ENCODE measurements at places on chromosomes 2 and 18. TPM values are rescaled to one million over a fixed set of nuclear protein-coding genes. Genes with fewer than 3 reads are reported as not detected.

DNA sequence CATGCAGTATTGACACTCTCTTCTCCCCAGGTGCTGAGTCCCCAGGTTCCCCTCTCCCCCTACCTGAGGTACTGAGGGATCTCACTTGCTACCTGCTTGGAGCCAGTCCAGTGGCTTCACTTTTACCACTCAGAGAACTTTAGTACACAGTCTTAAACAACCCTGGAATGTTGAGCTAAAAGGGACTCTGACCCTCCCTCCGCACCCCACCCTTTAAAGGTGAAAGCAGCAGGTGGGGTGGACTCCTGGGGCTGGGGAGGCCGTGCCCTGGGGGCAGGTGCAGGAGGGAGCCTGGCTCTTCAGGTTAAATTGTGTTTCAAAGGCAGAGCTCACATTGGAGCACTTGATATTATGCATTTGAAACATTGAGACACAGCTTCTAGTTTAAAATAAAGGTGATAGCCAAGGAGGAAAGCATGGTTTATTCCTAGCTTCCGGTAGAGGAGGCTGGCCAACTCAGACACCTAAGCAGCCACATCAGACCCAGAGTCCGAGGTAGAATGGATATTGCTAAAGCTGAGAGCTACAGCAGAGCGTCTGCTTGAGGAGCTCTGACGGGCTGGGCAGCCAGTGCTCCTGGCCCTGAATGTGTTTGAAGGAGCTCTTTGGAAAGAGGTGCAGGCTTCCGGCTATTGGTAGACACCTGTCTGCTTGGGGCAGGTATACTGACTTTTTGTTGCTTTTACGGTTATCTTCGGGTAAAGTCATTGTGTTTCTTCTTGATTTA is 196.4 kb downstream of the AGAP1 start:
- DNase-seq: no peak

DNA sequence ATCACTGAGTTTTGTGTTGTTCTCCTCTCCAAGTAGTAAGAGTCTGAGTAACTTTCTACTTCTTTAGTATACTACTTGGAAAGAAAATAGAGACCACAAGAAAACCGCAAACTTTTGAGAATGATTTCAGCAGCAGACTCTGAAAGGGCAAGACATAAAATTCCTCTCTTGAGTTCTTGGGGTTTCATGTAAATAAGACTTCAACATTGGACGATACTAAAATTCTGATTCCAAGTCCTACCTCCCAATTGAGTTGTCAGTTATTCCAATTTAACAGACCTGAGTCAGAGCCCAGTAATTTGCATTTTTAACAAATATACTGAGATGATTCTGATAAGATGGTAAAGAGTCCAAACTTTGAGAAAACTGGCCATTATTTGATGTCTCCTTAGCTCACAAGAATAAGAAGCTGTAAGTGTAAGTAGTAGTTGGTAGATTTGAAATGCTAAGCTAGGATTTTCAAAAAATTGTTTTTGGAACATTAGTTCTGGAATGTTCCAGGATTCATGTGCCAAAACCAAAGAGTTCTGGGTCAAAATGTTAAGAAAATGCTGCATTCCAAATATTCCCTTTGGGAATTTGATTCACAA is 261.6 kb upstream of the SPOPL start:
- DNase-seq: no peak

DNA sequence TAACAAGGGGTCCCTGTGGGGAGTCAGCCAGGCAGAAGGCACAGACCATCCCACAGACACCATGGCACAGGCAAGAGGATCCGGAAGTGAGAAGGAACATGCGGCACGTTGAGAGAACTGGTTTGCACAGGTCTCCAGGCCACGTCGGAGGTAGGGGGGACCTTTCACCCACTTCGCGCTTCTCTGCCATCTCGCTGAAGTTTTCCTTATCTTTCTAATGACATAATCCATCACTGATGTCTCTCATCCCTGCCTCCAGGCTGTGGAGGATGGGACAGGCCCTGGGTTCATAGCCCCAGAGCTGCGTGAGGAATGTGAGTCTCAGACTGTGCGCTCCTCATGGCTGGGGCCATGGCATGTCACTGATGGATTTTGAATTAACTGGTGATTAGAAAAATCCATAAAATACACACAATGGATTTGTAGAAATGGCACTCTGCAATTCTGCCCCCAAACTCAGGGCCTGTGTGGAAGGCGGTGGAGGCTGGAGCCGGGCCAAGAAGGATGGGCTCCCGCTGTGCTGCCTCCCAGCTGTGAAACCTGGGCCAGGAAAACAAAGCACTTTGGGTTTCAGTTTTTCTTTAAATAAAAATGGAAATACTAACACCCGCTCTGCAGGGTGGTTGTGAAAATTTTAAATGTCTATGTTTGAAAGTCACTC is 113.3 kb upstream of the ALKAL2 start:
- no peak for DNase-seq

DNA sequence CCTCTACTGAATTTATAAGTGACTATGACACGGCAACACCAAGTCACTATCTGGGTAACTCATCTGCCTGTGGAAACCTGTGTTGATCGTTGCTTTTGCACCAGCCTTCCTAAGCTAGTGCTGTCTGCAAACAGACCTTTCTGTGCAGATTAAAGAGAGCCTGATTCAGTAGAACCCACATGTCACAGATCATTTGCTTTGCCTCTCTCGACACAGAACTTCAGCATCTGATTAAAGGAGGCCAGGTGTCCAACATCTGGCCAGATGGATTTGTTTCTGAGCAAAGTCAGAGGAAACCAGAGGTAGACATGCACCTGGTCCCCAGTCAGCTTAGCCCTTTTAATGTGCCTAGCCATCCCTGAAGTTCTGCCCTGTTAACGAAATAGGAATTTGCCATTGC is 15.0 kb upstream of the TTR start:
- DNase-seq: no peak

- peak; percentile 65 for DNase-seq
Observed at GRCh38 chr2:208175069-208175839, 11.9 kb upstream of the CRYGA start.

DNA sequence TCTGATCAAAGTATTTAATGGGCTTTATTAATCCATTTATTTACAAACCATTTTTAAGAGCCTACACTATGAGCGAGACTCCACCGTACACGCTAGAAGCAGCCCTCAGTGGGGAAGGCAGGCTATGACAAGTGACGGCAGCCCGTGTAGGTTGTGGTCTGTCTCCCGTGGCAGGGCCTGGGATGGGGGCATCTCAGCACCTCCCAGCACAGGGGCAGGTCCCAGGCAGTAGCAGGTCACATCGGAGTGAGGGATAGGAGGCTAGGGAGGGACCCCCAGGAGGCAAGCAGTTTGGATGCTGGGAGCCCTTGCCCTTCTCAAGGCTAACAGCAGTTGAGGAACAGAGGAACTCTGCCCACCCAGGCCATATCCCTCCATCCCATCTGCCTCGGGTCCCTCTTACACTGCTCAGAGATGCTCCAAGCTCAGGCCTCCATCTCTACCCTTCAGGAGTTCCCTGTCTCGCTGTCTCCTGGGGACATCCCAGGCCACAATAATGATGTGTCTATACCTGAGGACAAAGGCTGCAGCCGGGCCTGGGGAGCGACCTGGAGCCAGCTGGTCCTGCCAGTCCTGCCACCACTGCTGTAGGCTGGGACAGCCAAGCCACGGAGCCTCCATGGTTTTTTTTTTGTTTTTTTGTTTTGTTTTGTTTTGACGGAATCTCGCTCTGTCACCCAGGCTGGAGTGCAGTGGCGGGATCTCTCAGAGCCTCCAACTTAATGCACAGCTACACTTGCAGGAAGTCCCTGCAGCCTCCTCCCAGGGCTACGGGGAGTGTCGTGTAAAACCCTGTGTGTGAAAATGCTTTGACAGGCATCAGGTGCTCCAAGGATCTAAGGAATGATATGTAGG is 92.0 kb downstream of the NDUFA10 start:
- DNase-seq: no peak

DNA sequence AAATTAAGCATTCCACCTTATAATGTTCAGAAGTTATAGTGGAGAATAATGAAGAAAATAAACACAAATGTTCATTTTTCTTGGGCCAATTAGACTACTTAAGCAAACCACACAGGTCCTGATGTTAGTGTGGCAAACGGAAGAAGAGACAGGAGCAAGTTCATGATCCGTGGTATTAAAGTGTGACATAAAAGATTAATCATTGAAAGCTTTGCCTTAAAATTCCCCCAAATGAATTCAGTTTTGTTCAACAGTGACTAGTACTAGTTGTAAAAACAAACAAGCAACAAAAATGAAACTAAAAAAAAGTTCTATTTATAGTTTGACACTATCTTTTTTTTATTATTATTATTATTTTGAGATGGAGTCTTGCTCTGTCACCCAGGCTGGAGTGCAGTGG is 73.7 kb downstream of the RFTN2 start:
- DNase-seq: no peak

GRCh38 chr2:240815761-240816583 is 4.0 kb downstream of the KIF1A start:
- peak; percentile 29 for DNase-seq

GRCh38 chr18:7096838-7097237 is 20.8 kb downstream of the LAMA1 start:
- DNase-seq: no peak

DNA sequence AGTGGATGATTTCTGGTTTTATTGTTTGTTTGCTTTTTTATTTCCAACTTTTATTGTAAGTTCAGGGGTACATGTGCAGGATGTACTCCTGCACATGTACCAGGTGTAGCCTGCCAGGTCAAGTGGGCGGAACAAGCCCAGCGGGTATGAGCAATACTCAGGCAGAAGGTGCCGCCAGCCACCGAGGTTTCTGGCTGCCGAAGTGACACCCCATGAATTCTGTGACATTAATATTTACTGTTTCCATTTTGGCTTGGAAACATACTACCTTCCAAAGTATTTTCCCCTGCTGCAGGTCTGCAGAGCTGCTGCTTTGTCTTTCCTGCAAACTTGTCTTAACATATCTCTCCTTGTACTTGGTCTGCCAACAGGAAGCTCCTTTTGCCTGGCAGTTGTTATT is 78.5 kb downstream of the PTPN4 start:
- DNase-seq: no peak

- no peak for DNase-seq
Observed at GRCh38 chr2:46569061-46569560, 89.7 kb downstream of the TMEM247 start.

DNA sequence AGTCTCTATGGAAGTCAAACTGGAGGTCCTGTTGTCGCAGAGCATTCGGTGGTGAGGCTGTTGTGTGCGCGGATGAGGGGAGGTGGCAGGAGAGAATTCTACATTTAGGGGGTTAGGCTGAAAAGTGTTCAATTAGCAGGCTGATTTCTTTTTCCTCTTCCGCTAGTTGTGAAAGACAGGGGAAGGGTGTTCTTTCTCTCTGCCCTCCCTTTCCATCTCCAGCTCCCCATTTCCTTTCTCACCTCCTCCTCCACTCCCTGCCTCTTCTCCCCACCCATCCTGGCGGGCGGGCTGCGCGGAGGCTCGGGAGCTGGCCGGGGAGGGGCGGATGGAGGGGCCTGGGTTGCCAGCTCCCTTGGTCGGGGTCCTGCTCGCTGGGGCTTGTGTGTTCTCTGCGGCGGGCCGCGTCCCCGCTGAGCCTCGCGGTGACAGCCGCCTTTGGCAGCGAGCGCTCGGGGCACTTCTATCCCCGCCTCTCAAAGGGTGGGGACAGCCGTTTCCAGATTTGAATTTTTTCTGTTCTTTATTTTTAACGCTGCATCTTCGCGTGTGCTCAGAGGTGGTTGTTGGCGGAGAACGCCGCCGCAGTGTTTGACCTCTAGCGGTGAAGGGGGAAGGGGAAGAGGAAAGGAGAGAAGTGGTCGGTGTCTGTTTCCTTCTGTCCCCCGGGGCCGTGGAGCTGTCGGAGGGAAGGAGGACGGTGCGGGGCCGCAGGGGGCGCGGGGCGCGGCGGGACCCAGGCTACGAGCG is 3.6 kb downstream of the SOX11 start:
- DNase-seq: no peak

DNA sequence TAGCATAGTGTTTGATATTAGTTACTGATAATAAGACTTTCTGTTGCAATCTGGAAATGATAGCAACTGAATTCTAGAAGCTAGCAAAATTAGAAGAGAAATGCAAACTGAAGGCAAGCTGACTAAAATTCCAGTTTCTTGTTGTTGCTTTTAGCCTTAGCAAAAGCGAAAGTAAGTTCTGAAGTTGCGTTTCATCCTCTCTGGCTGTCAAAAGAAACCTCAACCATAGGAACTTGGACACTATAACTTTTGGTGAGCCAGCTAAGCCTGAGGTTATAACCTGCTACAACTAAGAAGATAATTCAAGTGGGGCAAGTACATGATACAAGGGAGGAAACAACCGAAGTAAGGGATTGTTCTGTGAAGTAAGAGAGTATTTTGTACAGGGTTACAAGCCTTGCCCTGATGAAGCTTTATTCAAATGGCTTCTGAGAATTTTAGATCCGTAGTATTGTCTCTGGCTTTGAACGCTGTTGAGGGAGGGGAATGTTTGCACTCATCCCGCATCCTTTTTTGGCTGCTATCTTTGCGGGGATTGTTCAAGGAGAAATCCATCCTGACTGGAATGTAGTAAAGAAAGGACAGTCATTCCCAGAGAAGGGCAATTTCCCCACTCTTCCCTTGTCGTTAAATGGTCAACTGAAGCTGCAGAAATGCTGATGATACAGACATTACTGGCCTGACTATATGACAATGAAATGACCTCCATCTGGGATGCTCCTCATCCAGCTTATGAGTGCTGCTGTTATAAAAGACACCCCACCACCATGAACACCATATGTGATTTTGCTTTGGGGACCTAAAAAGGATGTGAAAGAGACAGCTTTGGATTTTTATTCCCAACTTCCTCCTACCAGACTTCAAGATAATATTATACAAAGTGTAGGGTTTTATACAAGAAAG is 7.0 kb upstream of the TMX3 start:
- no peak for DNase-seq

DNA sequence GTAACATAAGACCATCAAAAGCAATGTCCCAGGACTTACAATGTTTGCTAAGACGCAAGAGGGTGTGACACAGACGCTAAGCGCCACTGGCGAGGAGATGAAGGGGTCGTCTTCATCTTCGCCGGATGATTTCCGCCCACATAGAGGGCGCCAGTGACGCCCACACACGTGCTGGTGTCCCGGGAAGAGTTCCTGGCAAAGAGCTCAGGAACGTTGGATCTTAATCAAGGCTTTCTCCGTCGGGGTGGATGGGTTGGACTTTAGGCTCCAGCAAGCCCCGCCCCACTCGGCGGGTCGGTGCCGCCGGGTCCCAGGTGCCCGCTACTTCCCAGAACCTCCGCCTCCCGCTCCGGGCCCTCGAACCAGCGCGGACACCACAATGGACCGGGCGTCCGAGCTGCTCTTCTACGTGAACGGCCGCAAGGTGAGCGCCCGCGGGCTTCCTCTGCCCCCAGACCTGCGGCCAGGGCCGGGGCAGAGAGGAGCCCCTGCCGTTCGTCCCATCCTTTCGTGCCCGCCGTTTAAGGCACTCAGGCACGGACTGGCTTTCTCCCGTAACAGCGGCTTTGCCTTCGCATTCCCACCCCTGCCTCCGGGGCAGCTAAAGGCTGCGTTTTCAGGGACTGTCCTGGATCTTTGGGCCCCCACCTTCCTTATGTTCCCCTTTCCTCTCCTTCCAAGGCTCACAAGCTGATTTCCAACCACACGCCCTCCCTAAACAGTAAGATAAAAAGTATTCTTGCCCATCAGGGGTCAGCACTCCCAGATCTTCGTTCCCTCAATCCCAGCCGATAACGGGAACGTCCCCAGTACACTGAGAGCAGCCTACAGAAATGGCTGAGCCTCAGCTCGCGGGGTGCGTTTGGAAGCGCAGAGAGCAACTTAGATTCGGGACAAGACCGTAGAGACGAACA is at the start of gene AOX1:
TSS of gene AOX1 (plus strand) at position 285 of the 914 bp plus-strand sequence. CDS start at position 380, 95 bp downstream.
- no peak for DNase-seq

GRCh38 chr2:175353275-175353674 is 171.8 kb upstream of the ATP5MC3 start:
- no peak for DNase-seq

MERTK gene
- total RNA-seq: not detected

MTCL1 gene
- 36.7 TPM for total RNA-seq

BABAM2 gene
- 24.6 TPM for total RNA-seq

NEU2 gene
- not detected for total RNA-seq

DSG4 gene
- total RNA-seq: not detected

GAL3ST2 gene
- not detected for total RNA-seq
